ENCODE measurements at places on chromosomes 6 and 20. TPM values are rescaled to one million over a fixed set of nuclear protein-coding genes. Genes with fewer than 3 reads are reported as not detected.

The ARMH2 gene
- 4.3 TPM for total RNA-seq

DNA sequence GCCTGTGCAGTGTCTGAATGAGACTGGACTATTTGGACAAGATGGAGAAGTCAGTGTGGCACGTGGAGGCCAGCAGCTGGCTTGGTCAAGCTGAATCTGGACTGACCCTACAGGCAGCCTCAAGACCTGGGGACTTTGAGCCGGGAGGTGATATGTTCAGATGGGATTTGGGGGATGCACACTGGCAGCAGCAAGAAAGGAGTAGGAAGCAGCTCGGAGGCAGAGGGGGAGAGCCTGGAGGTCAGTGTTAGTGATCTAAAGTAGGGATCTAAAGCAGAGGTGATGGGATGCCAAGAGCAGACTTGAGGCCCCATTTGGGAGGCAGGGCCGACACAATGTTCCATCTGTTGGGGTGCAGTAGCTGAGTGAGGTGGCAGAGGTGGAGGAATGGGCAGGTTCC, 2.8 kb downstream of the MAPK13 start:
- no peaks in the 10 kb centered on the region for H3K27me3 ChIP-seq
- peaks cover 10% of the 10 kb centered on the region for H3K36me3 ChIP-seq
- DNase-seq = no peak
- peaks cover 38% of the 10 kb centered on the region for H3K4me1 ChIP-seq
- no peak overlapping the region for H3K27ac ChIP-seq

The OR12D3 gene
- not detected for total RNA-seq

GRCh38 chr20:40843251-40843650, 154.2 kb upstream of the MAFB start:
- H3K27me3 ChIP-seq = peaks cover 7% of the 10 kb centered on the region
- no peak overlapping the region for H3K4me3 ChIP-seq
- no peaks in the 10 kb centered on the region for H3K36me3 ChIP-seq

The SIRPG gene
- total RNA-seq = 28.6 TPM

GRCh38 chr6:55033016-55033546, 141.2 kb upstream of the HCRTR2 start:
- H3K27me3 ChIP-seq = no peaks in the 10 kb centered on the region
- DNase-seq = no peak
- no peak overlapping the region for H3K4me3 ChIP-seq
- H3K36me3 ChIP-seq = no peaks in the 10 kb centered on the region
- H3K4me1 ChIP-seq = no peaks in the 10 kb centered on the region

DNA sequence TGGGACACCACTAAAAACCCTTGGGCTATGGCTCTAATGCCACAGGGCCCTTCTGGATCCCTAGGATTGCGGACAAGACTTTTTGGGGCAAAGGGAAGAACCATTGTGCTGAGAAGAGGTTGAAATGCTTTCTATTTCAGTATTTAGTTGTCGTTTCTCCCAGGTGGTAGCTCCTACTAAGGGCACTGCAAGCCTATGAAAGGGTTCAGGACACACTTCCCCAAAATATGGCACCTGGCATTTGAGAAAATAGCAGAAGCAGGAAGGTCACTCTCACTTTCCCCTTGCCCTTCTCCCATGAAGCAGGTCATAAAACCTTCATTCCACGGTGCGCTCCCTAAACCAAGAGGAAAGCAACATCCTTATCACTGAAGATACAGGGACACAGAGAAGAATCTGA, 125.4 kb upstream of the GPR6 start:
- H3K36me3 ChIP-seq = no peaks in the 10 kb centered on the region
- no peak overlapping the region for H3K27ac ChIP-seq
- DNase-seq = no peak
- no peak overlapping the region for H3K4me3 ChIP-seq
- no peaks in the 10 kb centered on the region for H3K27me3 ChIP-seq

The SERINC3 gene
- total RNA-seq = 83.0 TPM

DNA sequence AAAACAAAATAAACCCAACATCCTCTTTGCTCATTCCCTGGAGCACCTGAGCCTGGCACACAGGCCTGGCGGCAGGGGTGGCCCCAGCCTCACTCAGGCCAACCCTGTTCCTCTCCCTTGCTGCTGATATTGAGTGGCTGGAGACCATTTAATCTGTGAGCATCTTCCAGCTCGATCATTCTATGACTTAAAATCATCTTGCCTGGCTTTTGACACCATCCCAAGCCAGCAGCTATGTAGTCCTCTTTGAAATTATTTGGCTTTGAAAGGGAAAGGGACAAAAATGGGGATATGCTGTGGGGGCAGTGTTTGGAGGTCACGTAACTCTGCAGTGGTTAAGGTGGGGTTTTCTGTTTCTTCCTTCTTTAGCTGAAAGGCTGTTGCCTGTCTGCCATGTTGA, 22.8 kb downstream of the EZR start:
- peaks cover 4% of the 10 kb centered on the region for H3K4me1 ChIP-seq
- DNase-seq = no peak
- H3K27me3 ChIP-seq = no peaks in the 10 kb centered on the region
- no peak overlapping the region for H3K4me3 ChIP-seq
- peaks cover 9% of the 10 kb centered on the region for H3K36me3 ChIP-seq

DNA sequence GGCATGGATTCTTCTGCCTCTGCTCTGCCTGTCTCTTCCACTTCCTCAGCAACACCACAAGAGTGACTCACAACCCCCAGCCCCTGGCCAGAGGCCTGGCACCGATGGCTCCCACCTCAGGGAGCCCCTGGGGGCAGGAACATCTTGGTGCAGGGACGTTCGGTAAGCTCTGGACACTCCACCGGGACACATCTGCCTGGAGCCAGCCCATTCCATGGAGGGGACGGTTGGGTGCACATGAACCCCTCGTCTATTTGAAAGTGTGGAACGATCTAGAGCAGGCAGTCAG, 246.5 kb downstream of the ERMARD start:
- H3K27me3 ChIP-seq = peaks cover 32% of the 10 kb centered on the region
- peaks cover 2% of the 10 kb centered on the region for H3K4me1 ChIP-seq
- H3K4me3 ChIP-seq = no peak overlapping the region
- no peaks in the 10 kb centered on the region for H3K36me3 ChIP-seq
- DNase-seq = no peak
- H3K27ac ChIP-seq = no peak overlapping the region

The PIGU gene
- total RNA-seq = 13.6 TPM

- no peak overlapping the region for H3K27ac ChIP-seq
- no peak overlapping the region for H3K4me3 ChIP-seq
- no peaks in the 10 kb centered on the region for H3K36me3 ChIP-seq
- H3K4me1 ChIP-seq = no peaks in the 10 kb centered on the region
- H3K27me3 ChIP-seq = peaks cover 3% of the 10 kb centered on the region
These were observed 340.5 kb upstream of the PRDM1 start for GRCh38 chr6:105745464-105746129.

DNA sequence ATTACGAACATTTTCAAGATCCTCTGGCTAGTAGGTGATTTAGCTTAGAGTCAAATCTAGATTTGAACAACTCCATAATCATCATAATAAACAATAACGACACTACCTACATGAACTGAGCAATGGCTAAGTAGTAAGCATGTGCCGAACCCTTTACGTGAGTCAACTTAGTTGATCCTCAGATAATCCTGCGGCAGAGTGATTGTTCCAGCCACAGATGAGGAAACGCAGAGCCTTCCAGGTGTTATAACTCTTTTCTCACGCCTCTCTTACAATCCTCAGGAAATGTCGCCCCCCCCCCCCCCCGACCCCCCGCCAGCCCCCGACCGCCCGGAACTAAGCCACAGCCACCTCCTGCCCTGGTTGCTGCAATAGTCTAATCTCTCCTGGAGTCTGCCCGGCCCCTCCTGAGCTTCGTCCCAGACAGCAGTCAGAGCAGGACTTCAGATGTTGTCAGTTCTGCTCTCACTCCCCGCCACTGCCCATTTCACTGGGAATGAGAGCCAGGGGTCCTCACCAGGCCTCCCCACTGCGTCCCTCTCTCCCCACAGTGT, 141.5 kb upstream of the AGPAT4 start:
- DNase-seq = no peak
- no peaks in the 10 kb centered on the region for H3K27me3 ChIP-seq
- H3K4me1 ChIP-seq = no peaks in the 10 kb centered on the region
- H3K4me3 ChIP-seq = no peak overlapping the region
- H3K27ac ChIP-seq = no peak overlapping the region
- no peaks in the 10 kb centered on the region for H3K36me3 ChIP-seq

The RIMS4 gene
- total RNA-seq = 0.12 TPM

GRCh38 chr6:47653706-47654105, 44.7 kb upstream of the ADGRF4 start:
- H3K27ac ChIP-seq = no peak overlapping the region
- no peak overlapping the region for H3K4me3 ChIP-seq
- H3K27me3 ChIP-seq = peaks cover 4% of the 10 kb centered on the region
- peaks cover 12% of the 10 kb centered on the region for H3K4me1 ChIP-seq
- no peaks in the 10 kb centered on the region for H3K36me3 ChIP-seq

GRCh38 chr6:24431045-24431451, 28.3 kb downstream of the MRS2 start:
- H3K4me3 ChIP-seq = no peak overlapping the region
- no peak for DNase-seq
- no peaks in the 10 kb centered on the region for H3K4me1 ChIP-seq
- peaks cover 2% of the 10 kb centered on the region for H3K36me3 ChIP-seq

The CD93 gene
- total RNA-seq = 0.58 TPM

DNA sequence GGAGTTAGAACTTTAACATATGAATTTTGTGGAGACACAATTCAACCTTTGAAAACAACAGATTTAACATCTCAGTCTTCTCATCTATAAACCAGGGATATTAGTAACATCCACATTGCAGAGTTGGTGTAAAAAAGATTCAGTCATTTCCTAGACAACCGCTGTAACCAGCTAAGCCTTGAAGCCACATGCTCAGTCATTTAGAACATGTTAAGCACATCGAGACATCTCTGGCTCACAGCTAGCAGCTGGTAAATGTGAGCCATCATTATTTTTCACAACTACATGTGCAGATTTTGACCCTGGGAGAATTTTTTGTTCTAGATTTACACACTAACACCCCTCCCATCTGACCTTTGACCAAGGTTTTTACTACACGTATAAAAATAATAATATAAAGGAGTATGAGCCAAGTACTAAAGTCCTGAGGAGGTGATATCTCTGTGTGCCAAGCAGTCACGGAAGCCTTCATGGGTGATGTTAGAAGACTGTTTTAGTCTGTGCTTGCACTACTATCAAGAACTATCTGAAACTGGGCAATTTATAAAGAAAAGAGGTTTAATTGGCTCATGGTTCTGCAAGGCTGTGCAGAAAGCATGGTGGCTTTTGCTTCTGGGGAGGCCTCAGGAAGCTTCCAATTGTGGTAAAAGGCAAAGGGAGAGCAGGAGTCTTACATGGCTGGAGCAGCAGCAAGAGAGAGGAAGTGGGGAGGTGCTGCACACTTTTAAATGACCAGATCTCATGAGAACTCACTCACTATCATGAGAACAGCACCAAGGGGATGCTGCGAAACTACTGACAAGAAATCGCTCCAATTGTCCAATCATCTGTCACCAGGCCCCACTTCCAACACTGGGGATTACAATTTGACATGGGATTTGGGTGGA, 48.7 kb upstream of the IL20RA start:
- H3K4me1 ChIP-seq = peaks cover 8% of the 10 kb centered on the region
- no peak overlapping the region for H3K4me3 ChIP-seq
- H3K27me3 ChIP-seq = peaks cover 3% of the 10 kb centered on the region

DNA sequence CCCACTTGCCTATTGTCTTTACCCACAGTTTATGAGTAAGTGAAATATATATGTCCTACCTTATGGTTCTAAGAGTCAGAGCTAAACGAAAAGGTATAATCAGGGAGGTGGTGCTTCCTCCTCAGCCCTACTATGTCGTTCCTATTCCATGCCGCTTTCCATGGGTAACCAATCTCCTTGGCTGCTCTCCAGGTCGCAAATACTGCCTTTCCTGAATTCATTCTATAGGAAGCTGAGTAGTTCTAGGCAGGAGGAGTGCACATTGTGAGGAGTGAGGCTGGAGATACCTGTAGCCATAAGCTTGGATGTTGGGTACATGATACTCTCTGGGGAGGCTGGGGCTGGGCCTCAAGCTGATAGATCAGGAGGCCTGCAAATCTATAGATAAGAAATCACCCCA, 5.8 kb downstream of the IL20RA start:
- H3K27ac ChIP-seq = no peak overlapping the region
- H3K27me3 ChIP-seq = peaks cover 20% of the 10 kb centered on the region
- no peaks in the 10 kb centered on the region for H3K36me3 ChIP-seq
- peaks cover under 1% of the 10 kb centered on the region for H3K4me1 ChIP-seq

- no peak for DNase-seq
- H3K4me1 ChIP-seq = no peaks in the 10 kb centered on the region
- no peaks in the 10 kb centered on the region for H3K27me3 ChIP-seq
- no peak overlapping the region for H3K4me3 ChIP-seq
These were observed 406.1 kb upstream of the MARCKS start for GRCh38 chr6:113451049-113451448.

Measured in T-cell (primary cell).